ENCODE measurements at places on chromosomes 3 and 15.

DNA sequence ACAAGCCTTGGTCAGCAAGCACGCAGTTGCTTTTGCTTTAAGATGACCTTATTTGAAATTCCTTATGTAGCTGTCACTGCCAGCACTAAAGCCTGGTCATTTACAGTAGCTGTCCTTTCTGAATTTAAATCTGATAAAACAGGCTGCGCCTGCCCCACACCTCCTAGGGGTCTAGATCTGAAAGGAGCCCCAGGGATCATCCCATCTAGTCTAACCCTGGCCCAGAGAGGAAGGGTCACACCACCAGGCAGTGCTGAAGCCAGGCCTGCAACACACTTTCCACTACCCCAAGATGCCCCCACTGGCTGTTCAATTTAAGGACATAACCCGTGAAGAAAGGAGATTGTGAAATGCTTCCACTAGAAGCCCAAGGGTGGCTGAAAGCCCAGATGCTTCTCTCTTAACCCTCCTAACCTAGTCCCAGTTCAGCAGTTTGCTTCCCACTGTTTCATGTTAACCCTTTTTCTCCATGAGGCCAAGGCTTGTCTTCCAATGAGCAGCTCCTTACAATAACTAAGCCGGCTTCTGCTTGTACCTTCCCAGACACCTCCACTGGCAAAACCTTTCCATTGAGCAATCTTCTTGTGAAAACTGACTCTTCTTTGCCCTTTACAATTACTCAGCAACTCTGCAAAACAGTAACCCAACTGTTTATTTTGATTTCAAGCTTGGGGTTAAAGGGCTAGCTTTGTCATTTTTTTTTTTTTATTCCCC, 198.9 kb upstream of the LPP start:
- peak; percentile 95 for DNase-seq

DNA sequence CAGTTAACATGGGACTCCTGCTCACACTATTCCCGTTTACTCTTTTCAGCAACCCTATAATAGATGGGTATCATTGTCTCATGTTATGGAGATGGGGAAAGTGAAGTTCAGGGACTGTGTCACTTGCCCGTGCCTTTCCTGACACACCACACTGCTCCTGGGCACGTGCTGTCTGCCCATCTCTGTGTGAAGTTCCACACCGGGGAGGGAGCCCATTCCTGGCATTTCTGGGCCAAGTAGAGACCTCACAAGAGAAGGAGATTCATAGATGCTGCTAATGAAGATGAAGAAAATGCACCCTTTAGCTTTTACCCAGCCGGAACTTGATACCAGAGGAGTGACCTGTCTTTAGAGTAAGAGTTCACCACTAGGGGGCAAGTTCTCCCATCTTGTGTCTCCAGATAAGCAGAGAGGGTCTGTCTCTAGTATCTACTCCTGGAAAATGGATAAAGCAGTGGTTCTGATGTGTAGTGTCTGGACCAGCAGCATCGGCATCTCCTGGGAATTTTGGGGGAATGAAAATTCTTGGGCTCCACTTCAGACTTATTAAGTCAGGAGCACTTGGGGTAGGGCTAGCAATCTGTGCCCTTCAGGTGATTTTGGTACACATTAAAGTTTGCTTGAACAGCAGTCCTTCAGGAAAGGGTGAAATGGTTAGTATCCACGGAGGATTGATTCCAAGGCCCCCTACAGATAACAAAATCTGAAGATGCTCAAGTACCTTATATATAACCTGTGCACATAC, 2.0 kb upstream of the TOPBP1 start:
- peak; percentile 1 for DNase-seq

- DNase-seq = peak; percentile 25
Observed at GRCh38 chr3:46812237-46812791, 50.9 kb downstream of the MYL3 start.

DNA sequence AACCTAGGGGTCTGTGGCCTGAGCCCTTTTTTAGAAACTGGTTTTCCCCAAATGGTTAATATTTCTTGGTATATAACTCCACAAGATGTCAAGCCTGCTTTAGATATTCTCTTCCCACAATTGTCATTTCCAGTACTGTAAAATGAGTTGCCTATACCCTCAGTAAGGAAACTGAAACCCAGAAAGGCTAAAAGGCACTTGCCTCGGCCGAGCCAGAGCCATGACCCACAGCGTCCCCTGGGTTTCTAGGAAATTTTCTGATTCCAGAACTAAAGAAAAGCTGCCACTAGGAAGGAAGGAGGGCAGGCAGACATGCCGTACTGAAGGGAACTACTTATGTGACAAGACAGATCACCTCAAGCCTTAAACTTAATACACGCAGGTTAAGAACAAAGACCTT, 59.1 kb downstream of the ATP8B4 start:
- no peak for DNase-seq

- DNase-seq = no peak
Observed at GRCh38 chr3:86950717-86951116, 40.2 kb downstream of the VGLL3 start.

- DNase-seq = no peak
Observed at GRCh38 chr15:80887148-80887547, 102.5 kb downstream of the MESD start.

DNA sequence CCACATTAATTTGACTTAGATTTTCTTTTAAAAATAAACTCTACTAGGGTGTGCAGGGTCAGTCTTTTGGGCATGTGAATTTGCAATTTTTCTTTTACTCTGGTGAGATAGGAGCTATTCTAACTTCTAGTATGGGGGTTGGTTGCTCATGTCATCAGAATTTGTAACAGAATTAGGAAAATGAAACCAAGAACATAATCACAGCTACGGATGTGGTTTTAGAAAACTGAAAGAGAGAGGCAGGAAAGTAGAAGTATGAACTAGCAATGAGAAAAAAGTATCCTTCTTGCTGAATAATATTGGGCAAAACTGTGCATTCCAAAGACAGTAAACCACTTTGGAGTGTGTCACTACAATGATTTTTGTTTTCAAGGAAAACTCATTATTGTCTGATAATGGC, 43.3 kb downstream of the ADPGK start:
- no peak for DNase-seq

DNA sequence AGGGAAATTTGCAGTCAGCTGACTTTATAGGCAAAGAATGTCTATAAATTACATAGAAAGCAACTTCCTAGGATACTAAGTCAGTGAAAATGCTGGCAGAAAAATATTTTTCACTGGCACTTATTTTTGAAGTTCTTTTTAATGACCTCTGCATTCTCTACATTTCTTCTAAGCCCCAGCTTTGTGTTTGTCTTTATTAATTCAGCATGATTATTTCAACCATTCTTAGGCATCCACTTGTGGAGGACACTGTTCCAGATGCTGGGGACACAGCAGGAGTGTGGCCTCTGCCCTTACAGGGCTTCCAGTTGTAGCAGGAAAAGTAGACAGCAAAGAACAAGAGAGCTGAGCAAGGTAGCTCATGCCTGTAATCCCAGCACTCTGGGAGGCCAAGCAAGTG, 15.0 kb downstream of the LRRK1 start:
- no peak for DNase-seq

DNA sequence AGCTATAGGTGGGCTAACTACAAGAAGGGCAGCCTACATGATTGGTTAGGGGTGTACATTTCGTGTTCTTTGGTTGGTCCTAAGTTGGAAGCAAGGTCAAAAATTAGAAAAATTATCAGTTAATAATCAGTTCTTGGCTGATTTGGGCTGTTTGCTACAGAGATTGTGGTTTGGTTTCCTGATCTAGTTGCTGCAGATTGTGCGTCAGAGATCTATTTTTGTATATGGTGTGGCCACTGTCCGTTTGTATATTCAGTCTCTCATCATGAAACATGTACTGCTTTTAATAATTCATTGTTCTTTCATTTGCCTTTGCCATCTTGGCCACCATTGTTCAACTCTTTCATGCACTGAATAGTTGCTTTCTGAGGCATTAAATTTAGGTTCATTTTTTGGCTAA, 80.9 kb downstream of the LRRC3B start:
- no peak for DNase-seq

DNA sequence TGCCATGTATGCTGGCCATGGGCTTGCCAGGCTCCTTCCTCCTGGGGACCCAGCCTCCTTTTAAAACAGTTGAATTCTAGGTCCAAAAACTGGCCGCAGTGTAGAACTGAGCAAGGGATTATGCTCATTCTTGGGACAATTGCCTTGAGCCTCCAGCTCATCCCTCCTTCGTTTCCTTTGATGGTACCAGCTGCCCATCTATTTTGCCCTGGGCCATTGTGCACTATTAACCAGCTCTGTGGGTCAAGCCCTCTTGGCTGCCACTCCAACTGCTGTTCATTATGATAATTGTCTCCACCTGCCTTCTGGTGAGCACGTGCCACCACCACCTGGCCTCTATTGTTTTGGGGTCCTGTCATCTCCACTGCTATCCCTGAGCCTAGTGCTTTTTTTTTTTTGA, 75.8 kb upstream of the SYN2 start:
- DNase-seq = no peak

DNA sequence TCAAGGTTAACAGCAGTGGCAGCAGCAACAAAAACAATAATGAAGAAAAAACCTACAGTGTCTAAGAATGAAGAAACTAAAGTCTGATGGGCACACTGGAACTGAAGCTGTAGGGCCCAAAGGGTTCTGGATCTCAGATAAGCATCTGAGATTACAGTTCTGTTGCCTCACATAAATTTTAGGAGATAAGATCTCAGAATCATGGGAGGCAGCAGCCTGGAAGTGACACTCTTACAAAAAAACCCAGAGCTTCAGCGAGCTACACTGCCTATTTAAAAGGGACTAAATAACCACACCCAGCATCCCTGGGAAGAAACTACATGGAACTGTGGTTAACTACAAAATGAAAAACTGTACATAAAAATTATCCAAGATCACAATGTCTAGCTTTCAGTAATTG, 61.2 kb downstream of the PLD1 start:
- DNase-seq = no peak

- no peak for DNase-seq
Observed at GRCh38 chr3:135224815-135225362, 429.8 kb downstream of the EPHB1 start.

DNA sequence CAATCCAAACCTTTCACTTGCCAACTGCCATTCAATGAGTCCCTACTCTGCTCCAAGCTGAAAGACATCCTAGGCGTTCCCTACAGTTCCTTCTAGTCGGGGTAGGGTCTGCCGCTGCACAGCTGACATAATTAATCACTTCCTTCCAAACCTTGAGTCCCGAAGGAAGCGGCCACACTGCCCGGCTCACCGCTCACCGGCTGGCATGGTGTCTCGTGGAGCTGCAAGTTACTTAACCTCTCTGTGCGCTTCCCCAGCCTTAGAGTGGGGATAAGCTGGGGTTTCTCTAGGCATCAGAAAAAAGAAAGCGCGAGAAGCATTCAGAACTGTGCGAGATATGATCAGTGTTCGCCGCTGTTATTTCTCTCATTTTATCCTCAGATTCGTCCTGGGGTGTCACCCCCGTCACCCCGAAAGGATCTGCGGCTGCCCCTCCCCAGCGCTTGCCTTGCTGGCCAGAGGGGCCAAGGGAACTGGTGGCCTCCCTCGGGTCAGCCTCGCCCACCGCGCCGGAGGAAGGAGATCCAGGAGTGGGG, 748 bp downstream of the MRPS25 start:
- no peak for DNase-seq

GRCh38 chr3:190064112-190064511, 56.6 kb downstream of the P3H2 start:
- DNase-seq = peak; percentile 75

DNA sequence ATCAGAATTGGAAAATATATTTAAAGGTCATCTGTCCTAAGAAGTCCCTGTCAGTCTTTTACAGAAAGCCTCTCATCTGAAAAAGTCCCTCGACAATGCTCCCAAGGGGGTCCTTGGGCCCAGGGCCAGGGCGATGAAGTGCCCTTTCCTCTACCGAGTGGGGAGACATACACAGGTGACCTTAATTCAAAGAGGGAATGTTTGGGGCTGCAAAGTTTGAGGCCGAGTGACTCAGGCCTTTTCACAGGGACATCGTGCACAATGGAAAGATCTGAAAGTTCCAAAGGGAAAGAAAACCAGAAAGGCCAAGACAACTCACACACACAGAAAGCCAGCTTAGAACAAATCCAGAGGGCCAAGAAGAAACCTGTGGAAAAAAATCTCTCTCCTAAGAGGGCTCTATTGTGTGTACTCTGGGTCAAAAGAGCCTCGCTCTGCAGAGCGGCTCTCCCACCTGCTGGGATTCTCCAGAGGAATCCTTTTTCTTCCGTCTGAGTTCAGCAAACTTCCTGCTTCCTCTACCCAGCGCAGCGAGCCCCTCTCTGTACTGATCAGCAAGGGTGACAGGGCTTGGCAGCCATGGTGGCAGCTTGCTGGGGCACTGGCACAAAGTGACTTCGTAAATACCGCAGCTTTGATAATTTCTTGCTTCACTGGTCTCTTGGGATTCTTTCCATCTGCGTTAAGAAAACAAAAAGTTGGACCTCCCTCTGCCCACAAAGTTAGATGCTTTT, 259.1 kb downstream of the OPA1 start:
- no peak for DNase-seq

DNA sequence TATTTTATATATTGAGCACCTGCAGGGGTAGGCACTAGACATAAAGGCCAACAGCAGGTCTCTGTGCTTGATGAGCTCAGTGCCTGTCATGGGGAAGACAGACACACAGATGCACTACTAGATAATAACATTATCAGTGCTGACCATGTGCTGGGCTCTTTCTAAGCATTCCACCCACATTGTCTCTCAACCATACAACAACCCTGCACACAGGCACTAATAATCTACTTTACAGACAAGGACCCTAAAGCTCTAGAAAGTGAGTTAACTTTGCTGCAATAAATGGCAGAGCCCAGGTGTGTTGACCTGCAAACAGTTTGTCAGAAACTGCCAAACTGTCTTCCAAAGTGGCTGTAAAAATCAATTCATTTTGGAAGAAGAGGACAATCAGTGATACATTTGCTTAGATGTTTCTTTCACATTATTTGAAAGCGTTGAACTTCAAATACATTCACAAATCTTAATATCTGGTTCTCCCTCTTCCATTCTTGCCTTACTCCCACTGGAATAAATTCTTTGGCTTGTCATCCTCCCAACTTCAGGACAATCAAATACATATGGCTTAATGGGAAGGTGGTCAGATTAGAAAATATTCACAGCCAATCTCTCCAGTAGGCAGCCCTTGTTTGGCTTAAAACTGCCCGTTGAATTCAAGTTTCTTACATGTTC, 11.0 kb upstream of the PP2D1 start:
- no peak for DNase-seq

GRCh38 chr3:127997016-127997415, 55.2 kb upstream of the SEC61A1 start:
- no peak for DNase-seq

GRCh38 chr3:151733613-151734012, at the start of gene AADACL2:
TSS of gene AADACL2 (plus strand) at chr3:151733927. CDS start at chr3:151734036, 109 bp downstream.
- DNase-seq = no peak

DNA sequence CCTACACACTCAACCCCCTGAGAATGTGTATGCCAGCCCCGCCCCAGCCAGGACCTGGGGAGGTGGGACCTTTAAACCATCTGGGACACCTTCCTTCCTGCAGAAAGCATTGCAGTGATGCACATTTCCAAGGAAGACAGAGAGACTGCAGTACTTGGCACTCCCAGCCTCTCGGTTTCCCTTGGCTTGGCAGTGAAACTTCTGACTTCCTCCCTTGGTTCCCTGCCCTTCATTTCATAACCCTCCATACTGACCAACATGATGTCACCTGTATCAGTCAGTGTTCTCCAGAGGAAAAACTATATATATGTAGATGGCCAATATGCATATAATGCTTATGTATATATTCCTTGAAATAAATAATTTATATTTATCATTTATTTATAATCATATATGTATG, 103.2 kb downstream of the SST start:
- DNase-seq = no peak

- no peak for DNase-seq
Observed at GRCh38 chr3:25520926-25521559, 93.0 kb downstream of the RARB start.

- no peak for DNase-seq
Observed at GRCh38 chr15:66774001-66774814, 72.2 kb downstream of the SMAD6 start.

GRCh38 chr15:23860290-23861245, 173.5 kb upstream of the NDN start:
- DNase-seq = no peak
